ENCODE measurements at places on chromosomes 2 and 18.

DNA sequence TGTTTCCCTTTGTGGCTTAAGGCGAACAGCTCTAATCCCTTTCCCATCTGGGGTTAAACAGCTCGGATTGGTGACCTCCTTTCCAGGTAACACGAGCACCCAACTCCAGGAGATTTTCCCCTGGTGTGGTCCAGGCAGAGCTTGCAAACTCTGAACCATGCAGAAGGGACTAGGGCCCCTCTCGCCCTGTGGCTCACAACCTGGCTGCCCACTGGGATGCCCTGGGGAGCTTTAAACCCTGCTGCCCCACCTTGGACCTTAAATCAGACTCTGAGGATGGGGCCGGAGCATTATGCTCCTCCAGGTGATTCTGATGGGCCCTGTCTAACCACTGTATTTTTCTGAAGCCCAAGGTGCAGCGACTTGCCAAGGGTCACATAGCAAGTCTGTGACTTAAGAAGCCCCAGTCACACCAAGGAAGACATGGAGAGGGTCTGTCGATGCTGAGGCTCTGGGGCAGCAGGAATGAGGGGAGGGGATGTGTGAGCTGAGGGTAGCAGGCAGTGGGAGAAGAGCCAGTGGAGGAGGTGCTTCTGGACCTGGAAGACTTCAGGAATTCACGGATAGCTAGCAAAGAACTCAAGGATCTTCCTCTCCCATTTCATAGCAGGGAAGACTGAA, 5.9 kb downstream of the ARID5A start:
- DNase-seq = no peak

DNA sequence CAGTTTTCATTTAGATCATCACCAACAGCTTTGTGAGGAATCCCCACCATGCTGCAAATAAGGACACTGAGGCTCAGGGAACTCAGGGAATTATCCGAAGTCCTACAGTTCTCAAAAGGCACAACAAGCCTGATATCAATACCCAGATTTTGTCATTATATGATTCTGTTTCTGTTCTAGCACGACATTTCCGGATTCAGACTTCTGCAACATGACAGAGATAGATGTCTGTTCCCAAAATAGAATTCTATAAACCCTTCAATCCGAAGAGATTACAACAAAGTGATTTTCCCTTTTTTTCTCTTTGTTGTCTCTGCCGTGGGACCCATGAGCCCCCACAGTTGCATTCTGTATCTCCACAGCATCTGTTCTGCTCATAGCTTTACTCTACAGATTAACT, 72.0 kb downstream of the DOCK10 start:
- DNase-seq = no peak

- DNase-seq = no peak
Observed at GRCh38 chr2:36918307-36918706, 48.0 kb downstream of the STRN start.

- no peak for DNase-seq
Observed at GRCh38 chr2:241541564-241542277, 16.8 kb upstream of the BOK start.

DNA sequence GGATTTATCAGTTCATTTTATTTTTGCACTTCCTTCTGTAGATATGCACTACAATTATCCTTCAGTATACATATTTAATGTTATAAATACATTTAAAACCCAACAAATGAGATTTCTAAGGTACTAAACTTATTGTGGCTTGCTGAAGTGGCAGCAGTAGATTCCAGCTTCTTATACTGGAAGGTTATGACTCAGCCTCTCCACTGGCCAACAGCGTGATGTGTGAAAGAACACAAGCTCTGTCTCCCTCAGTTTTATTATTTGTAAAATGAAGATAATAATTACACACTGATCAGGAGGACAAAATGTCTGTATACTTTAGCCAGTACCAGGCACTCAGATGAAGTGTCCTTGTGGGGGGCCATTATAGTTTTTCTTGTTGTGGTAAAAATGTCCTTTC, 1147.1 kb downstream of the CNTNAP5 start:
- DNase-seq = no peak

DNA sequence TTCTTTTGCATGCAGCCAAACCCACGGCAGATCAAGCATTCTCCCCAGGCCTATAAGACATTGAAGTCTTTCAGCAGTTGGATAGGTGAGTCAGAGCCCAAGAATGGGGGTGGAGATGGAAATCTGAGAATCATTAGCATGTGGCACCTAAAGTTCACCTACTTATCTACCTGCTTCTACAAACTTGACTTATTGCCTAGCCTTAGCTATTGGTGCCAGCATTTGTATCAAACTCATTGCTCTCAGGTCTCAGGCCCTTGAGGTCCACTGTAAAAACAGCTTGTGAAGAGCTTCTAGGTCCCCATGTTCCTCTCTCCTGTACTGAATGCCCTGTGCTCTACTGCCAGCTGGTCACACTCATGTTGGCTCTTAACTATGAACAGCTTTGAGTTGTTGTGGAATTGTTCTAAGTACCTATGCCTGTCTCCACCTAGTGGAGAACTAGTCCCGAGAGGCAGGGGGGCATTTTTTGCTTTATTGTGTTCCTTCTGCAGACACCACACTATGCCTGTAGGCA, 278.4 kb upstream of the SPRED2 start:
- no peak for DNase-seq

- DNase-seq = no peak
Observed at GRCh38 chr2:42339191-42339912, 21.7 kb downstream of the COX7A2L start.

DNA sequence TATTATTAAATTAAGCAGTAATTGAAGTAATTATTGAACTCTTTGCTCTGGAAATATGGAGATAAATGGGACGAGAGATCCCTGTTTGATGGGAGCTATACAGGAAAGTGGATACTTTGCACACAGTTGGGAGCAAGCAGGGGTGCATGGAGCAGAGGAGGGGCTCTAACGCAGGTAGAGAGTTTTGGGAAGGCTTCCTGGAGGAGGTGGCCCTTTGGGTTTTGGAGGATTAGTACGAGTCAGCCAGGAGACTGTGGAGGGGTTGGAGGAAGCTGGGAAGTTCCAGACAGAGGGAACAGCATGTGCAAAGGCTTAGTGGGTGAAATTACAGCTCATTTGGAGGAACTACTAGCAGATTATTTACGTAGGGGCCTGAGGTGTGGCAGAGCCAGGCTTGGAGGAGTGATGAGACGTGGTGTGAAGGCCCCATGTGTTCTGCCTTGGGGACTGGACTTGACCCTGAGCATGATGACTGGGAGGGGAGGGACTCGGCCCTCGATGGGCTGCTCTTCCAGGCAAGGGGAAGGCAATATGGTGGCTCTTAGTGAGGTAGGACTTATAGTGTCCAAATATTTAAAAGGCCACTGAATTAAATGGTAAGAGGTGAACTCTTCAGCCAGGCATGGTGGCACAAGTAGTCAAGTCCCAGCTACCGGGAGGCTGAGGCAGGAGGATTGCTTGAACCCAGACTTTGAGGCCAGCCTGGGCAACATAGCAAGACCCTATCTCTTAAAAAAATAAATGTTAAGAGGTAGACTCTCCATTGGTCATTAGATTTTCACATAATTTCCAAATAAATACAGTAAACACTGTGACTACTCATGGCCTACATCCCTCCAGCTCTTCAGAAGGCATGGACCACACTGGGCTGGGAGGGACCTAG, 30.2 kb downstream of the GREB1 start:
- DNase-seq = no peak

DNA sequence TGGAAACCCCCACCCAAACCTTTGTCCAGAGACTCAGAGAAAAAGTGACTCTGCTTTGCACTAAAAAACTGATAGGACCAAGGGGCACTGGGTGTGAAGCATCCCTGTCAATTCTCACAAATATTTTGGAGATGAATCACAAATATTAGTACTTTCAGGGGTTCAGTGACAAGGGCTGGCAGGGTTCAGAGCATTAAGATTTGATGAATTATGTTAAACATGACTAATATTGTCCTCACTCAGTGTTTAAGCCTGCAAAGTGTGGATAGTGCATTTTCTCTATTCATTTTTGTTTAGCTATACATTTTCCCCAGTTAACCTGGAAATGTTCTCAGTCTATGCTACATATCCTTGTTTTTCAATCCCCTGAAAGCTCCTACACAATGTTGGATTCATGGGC, 65.3 kb upstream of the CCDC68 start:
- no peak for DNase-seq

- DNase-seq = no peak
Observed at GRCh38 chr2:132477436-132477835, 60.8 kb downstream of the GPR39 start.

DNA sequence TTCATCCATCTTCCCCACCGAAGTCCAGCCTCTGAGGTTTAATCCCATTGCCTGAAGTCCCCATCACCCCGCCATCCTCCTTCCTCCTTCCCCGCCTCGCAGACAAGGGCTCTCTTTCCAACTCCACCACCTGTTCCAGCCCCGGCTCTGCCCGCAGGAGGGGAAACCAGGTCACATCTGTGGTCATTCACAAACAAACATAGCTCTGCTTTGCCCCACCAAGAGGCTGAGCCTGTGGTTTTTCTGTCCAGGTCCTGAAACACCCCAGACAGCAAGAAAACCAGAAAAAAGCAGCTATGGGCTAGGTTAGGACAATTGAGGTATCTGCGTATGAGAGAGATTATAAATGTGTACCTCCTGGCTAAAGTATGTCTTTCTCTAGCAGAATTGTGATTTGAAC, 144.7 kb downstream of the GLI2 start:
- DNase-seq = no peak

GRCh38 chr2:168196764-168197180, 50.6 kb downstream of the STK39 start:
- no peak for DNase-seq

GRCh38 chr2:134252092-134252750, 1.7 kb upstream of the MGAT5 start:
- no peak for DNase-seq

DNA sequence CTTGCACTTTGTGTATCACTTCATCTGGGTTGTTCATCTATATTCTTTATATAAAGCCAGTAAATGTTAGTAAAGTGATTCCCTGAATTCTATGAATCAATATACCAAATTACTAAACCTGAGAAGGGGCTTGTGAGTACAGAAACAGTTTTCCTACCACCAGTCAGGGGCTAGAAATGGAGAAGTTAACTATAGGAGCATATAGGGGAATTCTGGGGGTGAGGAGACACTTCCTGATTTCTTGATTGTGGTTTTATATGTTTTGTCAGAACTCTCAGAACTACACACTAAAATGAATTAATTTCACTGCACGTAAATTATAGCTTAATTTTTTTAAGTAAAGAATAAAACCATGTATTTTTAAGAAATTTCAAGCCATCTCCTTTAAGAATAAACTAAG, 93.7 kb downstream of the SESTD1 start:
- DNase-seq = no peak

- no peak for DNase-seq
Observed at GRCh38 chr2:221691571-221691970, 119.5 kb upstream of the EPHA4 start.

- DNase-seq = no peak
Observed at GRCh38 chr2:222796413-222797103, 64.3 kb upstream of the ACSL3 start.

DNA sequence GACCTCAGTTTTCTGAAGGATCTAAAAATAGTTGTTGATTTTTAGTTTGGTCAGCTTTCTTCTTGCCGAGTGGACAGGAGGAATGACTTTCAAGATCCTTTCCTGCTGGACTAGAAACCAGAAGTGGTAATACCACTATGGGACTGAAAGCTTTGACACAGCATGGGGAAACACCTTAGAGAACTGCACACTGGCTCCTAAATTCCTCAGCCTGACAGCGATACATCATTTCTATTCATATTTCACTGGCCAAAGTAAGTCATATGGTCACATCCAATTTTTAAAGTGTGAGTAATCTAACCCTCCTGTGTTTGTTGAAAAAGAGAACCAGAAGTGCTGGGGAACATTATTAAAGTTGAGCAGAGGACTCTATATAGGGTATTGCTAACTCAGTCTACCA, 244.7 kb upstream of the MMADHC start:
- no peak for DNase-seq

GRCh38 chr2:239028253-239028619, 180.4 kb downstream of the TWIST2 start:
- no peak for DNase-seq

DNA sequence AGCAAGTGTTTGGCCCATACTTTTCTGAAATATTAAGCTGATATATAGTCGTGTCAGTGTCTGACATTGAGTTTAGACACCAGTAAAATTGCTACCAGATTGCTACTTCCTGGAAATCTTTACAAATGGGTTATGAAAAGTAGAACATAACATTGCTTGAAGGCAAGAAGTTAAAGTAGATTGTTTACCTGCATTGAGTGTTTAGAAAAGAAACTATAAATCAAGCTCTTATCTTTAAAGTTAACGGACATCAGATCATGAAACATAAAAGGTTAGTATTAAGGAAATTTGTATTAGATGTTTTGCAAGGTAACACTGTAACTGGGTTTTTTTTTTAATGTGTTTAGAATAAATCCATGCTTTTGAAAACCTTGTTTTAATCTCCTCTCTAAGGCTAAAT, 4.8 kb upstream of the YES1 start:
- DNase-seq = no peak

DNA sequence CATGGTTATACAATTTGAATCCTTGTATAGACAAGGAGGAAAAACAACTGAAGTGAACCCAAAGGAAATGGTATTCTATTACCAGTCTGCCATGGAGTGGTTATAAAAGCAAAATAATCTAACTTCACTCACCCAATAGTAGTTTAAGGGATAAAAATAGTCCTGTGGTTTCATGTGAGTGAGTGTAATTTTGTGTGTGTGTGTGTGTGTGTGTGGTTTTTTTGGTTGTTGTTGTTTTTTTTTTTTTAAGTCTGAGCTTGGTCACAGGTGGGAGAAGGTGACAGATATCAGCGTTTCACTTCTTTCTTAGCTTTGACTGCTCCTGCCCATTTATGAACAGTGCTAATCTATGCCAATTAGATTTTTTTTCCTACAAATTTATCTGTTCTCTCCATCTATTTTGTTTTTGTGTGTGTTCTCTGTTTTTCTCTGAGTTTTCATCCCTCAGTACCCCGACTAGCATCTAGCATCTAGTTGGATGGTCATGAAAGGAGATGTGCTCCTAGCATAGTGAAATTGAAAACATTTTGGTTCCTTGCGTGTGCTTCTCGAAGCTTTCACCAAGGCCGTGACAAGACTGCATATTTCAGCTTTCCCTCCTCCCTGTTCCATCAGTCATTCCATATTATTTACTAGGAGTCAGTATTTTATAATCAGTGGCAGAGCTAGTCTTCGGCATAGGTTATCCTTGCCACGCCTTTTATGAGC, 200.1 kb upstream of the DTNA start:
- no peak for DNase-seq

- no peak for DNase-seq
Observed at GRCh38 chr2:24840164-24840869, 47.1 kb downstream of the CENPO start.

- no peak for DNase-seq
Observed at GRCh38 chr2:95539836-95540235, 52.0 kb upstream of the TRIM43 start.

DNA sequence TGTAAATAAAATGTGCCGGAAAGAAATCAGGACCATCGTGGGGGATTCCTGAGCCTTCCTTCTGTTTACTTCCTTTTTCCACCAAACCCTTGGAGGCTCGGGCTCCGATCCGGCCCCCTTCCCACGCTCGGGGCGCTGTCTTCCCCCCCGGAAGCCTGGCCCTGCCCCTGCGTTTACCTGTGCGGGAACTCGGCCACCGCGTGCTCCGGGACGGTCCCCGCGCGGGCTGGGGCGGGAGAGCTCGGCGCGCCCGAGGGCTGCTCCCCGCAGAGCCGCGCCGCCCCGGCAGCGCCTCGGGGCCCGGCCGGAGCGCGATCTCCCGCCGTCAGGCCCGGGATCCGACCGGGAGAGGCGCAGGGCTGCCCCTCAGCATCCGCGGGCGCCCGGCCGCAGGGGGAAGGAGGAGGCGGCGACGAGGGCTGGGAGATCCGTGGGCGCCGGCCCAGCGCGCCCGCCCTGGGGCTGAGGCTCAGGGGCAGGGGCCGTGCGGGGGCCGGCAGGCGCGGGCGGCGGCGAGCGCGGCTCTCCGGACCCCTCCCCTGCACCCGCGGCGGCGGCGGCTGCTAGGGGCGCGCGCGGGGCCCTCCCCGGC, 435 bp downstream of the ADCY3 start:
- DNase-seq = no peak

Data from effector memory CD4-positive, alpha-beta T cell (primary cell).